ENCODE measurements at places on chromosomes 13 and 19.

DNA sequence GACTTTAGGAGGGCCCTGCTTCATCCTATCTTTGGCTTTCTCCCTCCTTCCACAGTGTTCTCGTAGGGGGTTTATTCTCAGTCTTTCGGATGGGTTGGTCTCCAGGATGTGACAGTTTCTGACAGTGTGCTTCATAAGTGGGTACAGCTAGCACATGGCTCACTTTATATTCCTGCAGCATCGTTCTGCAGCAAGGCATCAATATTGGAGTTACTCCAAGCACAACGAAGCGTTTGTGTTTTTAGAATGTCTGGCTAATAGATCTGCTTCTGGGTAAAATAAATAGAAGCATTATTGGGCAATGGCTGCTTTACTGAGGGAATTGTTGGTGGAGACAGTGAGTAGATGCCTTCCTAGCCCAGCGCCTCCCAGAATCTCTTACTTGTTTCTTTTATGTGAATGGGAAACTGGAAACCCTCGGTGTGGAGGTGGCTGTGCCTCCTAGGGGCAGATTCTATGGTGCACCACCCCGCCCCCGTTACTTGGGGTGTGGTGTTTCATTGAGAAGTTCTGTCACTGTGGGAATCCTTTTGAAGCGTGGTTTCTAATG is 2.0 kb downstream of the FARP1 start:
- no peak for DNase-seq

DNA sequence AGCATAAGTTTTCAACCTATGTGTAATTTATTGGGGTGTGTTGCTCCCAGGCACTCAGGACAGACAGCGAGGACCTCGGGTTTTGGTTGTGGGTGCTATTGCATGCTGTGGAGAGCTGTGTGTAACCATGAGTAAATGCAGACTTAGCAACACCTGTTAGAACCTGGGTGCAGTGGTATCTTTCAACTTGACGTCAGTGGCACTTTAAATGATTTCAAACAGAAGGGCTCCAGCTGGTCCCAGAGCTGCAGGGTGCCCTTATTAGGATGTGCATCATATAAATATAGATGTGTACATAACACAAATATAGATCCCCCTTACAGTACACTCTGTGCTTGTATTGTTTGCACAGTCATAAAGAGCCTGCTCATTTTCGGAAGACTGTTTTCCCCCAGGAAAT is 228.3 kb upstream of the IRS2 start:
- DNase-seq: peak; percentile 79

GRCh38 chr13:27311518-27312210 is 41.0 kb downstream of the RASL11A start:
- DNase-seq: no peak

DNA sequence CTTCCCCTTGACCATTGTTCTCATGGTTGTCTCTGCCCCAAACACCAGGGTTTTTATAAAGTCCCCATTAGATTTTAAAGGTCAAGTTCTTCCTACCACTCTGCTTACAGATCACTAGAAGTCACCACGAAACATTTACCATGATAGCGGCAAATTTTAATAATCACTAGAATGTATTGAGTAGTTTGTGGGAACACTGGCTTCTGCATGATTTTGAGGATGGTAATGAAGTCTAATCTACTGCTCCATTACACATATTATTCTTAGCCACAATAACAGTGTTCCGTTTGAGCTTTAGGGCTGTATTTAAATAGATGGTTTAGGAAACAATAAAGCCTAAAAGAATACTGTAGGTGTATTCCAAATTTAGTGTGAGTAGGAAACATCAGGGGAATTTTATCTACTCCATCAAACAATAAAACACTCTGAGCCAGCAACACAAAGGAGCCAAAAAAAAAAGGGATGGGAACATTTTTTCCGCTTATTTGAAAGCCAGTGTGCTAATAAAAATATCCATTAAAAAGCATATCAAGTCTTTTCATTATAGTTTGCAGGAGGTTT is 49.7 kb downstream of the KLF12 start:
- DNase-seq: no peak

DNA sequence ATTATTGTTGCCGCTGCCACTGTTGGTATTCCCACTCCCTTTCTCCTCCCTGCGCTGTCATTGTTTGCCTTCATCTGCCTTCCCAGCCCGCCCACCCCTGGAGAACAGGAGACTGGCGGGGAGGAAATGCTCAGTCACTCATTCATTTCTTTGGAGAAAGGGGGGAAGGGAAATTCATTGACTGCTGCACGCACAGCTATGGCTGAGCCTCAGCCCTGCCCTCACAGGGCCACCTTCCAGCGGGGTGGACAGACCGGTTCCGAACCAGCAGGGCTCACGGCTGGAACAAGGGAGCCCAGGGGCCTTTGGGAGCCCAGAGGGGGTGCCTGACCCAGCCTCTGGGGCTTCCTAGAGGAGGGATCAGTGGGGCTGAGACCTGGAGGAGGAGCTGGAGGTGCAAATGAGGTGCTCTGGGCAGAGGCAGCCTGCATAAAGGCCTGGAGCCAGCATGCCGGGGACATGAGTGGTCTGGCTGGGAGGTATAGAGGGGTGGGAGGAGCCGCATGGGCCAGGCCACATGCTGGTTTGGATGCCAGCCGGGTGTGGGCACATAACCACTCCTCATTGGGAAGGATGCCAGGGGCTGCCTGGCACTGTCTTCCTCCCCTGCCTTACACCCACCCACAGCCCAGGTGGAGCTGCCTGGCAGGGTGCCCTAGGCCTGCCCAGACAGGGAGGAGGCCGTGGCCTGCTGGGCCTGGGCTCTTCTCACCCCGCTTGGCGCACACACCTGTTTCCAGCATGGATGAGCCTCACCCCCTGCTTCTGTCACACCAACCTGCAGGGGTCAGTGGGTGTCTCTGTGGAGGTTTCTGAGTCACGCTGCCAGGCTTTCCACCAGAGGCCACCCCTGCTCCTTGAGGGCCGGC is 26.8 kb downstream of the PPP5C start:
- peak; percentile 92 for DNase-seq

- no peak for DNase-seq
Measured at GRCh38 chr13:77316430-77316829, 10.5 kb downstream of the MYCBP2 start.

DNA sequence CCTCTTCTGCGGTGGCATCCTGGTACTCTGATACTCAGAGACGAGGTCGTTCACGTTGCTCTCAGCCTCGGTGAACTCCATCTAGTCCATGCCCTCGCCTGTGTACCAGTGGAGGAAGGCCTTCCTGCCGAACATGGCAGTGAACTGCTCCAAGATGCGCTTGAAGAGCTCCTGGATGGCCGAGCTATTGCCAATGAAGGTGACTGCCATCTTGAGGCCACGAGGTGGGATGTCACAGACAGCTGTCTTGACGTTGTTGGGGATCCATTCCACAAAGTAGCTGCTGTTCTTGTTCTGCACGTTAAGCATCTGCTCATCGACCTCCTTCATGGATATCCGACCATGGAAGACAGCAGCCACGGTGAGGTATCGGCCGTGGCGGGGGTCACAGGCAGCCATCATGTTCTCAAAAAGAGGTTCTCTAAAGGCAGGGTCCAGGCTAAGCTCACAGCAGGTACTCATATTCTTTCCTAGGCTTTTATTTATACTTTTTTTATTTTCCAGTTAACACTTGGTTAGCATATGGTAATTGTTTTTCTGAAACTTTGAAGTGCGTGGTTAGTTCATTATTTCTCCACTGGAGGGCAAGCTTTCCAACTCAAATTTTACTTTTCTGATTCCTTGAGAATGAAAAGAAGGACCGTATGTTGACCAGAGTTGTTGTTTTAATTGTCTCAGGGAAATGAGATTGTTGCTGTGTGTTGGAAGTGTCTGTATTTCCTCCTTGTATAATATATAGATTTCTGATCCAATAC is 72.4 kb upstream of the RGCC start:
- DNase-seq: no peak

- DNase-seq: no peak
Measured at GRCh38 chr19:13573056-13573667, 66.9 kb upstream of the CACNA1A start.

DNA sequence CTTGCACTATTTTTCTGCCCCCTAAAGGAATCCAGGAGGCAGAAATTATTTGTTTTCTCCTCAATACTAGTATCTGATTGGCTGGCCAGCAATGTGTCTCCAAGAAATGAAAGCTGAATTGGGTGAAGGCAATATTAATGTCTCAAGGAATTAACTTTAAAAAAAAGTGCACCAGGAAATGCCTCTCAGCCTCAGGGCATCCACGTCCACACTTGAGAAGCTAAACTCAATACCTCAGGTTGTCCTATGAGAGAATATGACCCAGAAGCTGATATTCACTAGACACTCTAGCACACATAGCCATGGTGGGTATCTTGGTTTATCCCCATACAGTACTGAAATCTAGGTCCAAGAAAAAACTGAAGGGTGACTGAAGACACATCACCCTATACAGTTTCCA is 2.1 kb downstream of the ZNF91 start:
- no peak for DNase-seq

- DNase-seq: no peak
Measured at GRCh38 chr19:33404506-33405253, 31.2 kb downstream of the CEBPG start.

GRCh38 chr13:73722120-73722519 is 412.1 kb downstream of the KLF12 start:
- DNase-seq: no peak

GRCh38 chr13:33554919-33555791 is 262.8 kb upstream of the RFC3 start:
- no peak for DNase-seq

DNA sequence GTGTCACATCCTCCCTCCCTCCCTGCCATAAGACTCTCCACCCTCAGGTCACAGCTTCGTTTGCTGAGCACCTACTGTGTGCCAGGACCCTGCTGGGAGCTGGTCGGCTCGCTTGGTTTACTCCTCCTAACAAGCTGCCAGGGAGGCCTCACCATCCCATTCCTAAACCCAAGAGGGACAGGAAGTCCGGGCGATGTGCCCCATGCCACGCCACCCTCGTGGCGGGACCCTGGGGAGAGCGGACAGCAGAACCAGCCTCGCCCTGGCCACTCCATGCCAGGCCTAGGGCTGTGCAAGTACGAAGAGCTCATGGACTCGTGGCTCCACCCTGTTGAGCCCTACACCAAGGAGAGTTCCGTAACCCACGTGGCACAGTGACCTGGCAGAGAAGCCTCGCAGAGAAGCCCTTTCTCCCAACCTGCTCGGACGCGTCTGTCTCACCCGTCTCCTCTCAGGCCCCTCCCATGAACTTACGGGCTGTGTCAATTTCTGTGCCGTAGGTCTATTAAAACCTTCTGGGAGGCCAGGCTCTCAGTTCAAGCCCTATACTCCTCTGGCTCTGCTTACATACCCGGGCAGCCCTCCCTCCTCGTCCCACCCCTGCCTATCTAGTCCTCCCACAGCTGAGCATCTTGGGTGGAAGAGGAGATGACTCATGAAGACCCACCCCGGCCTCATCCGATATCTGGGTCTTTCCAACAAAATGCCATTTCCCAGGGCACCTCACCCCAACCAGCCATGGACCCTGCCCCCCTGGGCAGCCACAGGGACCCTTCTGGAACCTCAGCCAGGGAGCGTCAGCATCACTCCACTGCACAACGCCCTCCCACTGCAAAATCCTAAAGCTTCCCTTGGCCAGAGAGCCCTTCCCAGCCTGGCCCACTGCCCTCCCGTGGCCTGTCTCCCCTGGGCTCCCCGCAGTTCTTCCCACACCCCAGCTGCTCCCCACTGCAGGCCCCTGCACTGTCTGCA is 2.6 kb downstream of the UBXN6 start:
- DNase-seq: no peak

DNA sequence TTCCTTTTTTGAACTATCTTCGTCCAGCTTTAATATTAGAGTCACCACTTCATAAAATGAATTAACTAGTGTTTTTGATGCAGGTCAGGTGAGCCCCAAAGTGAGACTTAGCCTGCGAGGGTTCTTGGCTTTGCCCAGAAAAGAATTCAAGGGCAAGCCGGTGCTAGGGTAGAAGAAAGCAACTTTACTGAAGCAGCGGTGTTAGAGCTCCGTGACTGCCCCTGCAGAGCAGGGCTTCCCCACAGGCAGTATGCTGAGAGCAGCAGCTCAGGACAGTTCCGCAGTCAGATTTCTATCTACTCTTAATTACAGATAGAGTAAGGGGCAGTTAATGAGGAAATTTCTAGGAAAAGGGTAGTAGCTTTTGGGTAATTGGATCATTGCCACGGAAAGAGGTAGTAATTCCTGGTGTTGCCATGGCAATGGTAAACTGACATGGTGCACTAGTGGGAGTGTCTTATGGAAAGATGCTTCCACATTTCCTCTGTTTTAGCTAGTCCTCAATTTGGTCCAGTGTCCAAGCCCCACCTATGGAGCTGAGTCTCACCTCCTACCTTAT is 432.2 kb upstream of the ZNF507 start:
- DNase-seq: no peak

DNA sequence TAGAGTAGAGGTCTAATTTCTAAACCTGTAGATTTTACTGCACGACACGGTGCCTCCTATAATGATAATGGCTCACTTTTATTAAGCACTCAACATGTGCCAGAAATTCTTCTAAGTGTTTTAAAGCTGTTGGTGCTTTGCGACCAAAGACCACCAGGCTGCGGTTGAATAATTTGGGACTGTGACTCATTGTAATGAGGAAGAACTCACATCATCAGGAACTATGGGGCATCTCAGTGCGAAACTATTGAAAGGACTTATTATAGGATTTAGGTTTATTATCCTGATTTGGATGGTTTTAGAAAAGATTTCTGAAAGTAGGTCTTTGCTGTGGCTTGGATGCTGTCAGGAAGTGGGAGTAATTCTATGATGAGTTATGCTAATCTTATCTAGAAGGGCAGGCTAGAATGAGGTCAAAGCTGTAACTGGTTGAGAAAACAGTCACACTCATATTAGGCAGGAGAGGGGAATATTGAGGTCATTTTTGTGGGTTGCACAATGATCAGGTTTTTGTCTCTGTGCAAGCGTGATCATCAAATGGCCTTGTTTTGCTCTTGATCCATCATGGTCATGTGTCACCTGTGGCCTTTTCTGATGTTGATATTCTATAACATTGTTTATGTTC is 266.8 kb downstream of the PCDH20 start:
- no peak for DNase-seq

DNA sequence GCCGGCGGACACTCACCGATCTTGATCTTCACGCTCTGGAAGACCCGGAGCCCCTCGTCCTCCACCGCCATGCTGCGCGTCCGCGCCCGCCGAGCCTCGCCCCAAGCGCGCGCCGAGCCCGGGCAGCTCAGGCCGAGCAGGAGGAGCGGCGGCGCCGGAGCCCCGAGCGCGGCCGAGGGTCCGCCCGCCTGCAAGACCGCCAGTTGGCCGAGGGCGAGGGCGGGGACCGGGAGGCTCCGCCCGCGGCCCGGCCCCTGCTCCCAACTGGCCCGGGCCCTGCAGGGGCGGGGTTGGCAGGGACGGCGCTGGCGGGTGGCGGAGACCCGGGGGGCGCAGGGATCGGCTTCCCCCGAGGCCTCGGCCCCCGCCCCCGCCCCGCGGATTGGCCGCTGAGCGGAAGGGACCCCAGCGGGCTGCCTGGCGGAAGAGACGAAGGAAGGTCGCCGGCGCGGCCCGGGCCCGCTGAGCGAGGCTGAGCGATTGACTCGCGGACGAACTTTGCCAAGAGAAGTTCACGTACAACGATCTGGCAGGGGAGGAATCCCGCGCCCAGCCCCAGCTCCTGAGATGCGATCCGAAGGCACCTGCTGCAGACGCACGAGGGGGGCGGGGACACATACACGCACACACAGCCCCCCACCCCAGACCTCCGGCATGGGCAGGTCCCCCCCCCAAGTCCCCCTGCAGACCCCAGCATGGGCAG is at the start of gene RASA3:
RASA3 (minus strand) TSS at position 205 of the 703 bp plus-strand sequence; CDS start at position 71, 134 bp downstream.
- peak; percentile 80 for DNase-seq
